ENCODE measurements at places on chromosomes 5 and 9.

- DNase-seq: no peak
Observed at GRCh38 chr5:33549982-33550567, 109.3 kb downstream of the TARS1 start.

DNA sequence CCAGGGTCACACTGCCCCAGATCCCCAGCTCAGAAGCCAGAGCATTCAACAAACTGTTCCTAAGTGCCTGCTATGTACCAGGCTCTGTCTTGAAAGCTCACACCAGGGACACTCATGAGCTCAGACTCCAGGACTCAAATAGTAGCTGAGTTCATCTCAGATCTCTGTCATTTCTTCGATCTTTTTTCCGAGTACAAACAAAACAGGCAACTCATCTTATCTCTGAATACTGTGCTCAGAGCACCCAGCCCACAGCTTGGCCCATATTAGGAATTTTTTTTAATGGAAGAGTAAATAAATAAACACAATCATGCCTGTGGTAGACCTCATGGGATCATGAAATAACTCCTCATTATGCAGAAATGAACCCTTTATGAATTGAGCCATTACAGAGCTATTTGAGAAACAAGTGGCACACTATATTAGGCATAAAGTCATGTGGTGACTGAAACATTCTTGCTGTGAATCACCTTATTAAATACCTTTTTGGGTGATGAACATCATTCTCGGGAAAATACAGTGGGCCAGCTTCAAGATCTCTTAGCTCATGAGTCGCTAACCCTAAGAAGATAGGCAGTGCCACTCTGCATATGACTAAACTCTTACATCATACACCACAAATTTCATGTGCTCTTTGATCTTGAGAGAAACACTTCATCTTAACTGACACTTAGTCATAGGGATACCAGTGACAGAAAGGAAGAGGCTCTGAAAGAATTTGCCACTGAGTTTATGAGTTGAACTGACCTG lies 9.9 kb downstream of the SH3RF2 start:
- no peak for DNase-seq

- no peak for DNase-seq
Observed at GRCh38 chr5:149733129-149733900, 3.2 kb downstream of the PPARGC1B start.

GRCh38 chr5:149472399-149472798 lies 78.8 kb downstream of the CSNK1A1 start:
- no peak for DNase-seq

GRCh38 chr5:34991486-34992238 lies 56.1 kb downstream of the AGXT2 start:
- DNase-seq: no peak

GRCh38 chr5:142009886-142010285 lies 2.9 kb downstream of the GNPDA1 start:
- no peak for DNase-seq

DNA sequence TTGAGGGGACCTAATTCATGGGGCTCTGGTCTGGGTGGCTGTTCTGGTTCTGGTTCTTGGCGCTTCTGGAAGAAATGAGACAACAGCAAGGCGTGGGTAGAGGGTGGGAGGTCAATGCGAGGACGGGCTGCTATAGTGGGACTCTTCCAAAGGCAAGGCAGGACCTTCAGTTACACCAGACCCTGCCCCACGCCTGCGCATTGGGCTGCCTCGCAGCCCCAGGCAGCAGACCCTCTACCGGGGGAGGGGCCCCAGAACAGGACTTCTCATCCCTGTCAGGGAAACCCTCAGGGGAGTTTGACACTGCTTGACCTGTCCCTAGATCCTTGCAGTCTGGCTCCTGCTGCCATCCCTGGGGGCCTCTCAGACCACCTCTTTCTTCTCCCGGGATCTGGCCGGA lies 18.5 kb downstream of the CCDC69 start:
- DNase-seq: no peak

GRCh38 chr9:13705373-13705772 lies 425.9 kb upstream of the MPDZ start:
- no peak for DNase-seq

- DNase-seq: peak; percentile 14
Observed at GRCh38 chr5:155953335-155953734, 373.6 kb upstream of the SGCD start.

DNA sequence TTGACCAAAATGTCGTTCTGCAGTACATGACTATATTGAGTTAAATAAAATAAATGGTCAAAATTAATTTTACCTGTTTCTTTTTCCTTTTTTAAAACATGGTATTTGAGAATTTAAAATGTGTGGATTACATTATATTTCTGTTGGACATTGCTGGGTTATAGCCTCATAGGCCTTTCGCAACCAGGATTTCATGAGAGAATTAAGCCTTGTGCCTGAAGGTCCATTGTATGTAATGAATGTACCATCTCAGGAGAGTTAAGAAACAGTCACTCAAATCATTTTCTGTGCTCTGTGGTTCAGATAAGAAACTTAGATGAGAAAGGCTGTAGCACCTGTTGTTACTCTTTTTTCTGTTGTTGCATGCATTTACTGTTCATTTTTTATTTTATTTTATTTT lies 103.5 kb downstream of the ANGPTL2 start:
- no peak for DNase-seq

DNA sequence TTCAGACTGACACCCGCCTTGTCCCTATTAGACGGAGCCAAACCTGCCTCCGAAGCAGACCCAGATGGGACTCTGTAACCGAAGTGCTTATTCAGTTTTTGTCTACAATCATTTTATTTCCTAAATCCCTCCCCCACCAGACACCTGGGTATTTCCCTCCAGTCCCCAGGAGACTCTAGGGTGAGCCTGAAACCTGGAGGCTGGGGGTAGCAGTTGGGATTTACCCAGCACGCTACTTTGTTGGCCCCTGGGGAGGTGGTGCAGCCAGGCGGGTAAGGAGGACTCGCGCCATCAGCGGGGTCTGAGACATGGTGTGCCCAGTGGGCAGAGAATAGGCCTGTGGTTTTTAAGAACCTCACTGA lies 1.3 kb upstream of the LHX2 start:
- DNase-seq: no peak

DNA sequence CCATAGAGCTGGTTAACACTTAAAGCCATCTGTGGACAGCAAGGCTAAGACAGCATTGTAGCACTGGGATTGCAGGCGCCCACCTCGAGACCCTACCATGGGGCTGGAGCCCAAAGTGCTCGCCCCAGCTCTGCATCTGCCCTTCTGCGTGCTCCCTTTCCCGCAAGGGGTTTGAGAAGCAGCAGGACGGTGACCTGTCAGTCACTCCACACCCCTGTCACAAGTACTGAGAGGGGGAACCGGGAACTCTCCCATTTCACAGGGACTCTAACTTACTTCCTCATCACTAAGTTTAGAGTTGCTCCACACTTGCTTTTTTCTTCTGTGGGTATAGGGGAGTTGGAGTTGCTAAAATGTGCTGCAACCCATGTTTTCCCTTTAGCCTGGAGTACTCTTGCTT lies 273.2 kb downstream of the SMARCA2 start:
- no peak for DNase-seq

DNA sequence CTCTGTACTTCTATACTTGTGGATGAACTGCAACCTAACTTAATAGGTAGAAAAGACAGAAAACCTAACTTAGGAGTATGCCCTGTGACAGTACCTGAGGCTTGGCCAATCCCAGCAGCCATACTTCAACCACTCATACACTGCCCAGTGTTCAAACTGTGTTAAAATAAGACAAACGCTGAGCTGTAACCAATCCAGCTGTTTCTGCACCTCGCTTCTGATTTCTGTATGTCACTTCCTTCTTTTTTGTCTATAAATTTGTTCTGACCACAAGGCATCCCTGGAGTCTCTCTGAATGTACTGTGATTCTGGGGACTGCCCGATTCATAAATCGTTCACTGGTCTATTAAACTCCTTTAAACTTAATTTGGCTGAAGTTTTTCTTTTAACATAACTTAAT lies 41.4 kb downstream of the AUH start:
- DNase-seq: no peak

DNA sequence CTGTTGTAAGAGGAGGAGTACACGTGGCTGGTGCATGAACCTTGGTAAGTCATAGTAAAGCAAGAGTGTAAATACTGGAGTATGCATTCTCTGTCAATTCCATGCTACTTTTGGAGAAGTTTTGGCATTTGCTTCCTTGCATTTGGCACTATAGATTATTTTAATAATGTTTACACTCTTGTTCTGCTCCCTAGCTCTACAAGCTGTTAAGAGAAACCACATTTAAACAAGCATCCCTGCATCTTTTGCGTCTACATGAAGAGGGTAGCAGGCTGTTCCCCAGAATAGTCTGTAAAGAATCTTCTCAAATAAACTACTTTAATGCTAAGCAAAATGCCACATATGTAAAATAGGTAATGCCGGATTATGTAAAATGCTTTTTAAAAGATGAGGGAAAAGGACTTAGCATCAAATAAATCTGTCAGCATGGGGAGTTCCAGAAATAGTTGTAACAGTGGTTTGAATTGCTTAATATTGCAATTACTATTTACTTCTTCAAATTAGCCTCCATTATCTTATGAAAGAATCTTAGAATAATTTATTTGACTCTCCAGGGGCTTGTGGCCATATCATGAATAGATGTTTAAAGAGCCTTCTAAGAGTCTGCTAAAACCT lies 2127.3 kb upstream of the WWC1 start:
- no peak for DNase-seq

DNA sequence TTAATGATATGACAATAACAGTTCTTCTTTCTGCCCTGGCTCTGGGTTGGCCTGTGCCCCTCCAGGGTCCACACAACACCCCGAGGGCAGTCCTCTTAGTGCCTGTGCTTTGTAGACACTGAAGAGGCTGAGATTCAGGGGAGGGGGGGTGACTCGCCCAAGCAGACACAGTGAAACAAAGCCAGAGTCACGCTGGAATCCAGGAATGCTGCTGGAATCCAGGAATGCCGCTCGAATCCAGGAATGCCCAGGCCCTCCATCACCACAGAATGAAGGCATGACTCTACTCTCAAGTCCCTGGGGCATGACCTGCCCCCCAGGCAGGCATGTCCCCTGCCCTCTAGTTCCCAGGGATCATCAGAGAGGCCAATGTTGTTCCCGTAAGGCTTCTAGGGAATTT lies 73.1 kb downstream of the LRSAM1 start:
- no peak for DNase-seq

DNA sequence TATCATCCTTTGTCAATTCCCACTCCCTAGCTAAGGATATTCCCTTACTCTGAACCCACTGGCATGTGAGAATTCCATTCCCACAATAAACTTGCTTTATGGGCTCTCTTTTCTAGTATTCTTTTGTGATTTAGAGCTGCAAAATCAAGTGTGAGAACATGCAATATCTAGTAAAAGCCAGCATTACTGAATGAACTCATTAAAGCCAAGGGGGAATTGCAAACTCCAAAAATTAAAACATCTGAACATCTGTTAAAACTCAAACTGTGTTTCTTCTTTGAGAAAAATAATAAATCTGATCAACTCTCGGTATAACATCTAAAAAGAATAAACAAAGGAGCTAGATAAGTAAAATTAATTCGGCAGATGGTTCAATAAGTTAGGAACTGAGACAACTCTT lies 53.1 kb upstream of the MPDZ start:
- no peak for DNase-seq

DNA sequence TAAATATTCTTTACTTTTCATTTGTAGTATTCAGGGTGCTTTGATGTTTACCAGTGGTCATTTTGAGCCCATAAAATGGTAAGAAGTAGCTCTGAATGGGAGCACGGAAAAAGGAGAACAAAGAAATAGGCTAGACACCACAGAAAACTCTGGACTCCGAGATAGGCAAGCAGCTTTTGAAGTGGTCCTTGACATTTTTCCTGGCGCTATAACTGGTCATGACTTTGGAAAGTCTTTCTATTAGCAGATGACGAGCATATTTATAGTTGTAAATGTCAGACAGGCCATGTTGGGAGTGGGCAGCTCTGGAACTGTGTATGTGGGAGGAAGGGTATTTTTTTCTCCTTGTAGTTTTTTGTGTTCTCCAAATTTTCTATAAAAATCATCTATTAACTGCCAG lies 126.1 kb upstream of the POC5 start:
- DNase-seq: no peak

DNA sequence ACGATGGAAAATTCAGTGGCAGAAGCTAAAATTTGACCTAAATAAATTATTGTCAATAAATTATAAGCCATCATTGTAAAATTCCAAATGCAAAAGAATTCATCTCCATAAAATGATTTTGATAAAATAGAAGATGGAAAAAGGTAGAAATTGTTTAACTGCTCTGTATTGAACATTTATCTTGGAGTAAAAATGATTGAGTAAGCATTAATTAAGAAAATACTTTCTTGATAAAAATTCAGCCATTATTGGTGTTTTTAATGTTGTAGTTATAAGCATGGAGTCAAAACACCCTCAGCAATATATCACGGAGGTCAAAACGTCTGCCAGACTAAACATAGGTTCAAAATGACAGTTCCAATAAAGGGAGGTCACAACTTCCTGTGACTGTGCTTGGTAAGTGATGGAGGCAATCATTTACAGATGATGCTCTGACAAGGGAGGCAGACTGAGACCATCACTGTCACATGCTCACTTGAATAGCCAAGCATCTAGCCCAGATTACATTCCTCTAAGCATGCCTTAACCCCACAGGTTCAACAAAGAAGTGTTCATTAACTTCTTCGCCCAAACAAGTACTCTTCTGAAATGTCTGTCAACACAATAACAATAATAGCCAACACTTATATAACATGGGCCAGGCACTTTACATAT lies 69.5 kb downstream of the SH3TC2 start:
- DNase-seq: no peak

DNA sequence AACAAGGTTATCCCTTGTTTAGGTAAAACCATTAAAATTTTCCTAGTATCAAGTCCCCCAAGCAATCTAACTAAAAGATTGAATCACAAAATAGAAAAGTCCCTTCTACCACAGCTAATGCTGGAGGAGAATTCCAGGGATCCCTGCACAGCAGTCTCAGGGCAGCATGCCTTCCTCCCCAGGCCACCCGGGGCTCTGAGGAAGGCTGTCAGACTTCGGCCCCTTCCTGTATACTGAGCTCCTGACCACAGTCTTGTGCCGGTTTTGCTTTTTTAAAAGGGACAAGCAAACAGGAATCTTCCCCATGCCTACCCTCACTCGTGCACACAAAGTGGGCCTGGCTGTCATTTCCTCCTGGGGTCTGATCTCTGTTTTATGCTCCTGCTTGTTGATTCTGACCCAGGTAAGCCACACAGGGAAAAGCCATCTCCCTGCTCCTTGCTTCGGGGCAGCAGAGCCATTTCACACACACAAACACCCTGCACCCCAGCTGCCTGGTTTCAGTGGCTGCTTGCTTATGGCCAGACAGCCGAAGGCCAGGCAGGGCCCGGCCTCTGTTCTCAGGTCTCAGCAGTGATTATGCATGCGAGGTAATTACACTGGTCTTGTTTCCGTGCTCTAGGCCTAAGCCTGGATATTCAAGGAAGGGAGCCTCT lies 211.9 kb downstream of the NXNL2 start:
- no peak for DNase-seq
